Heart right ventricle (tissue), 16 donors: ENCODE measurements at places on chromosomes 12 and 14. TPM values are rescaled to one million over a fixed set of nuclear protein-coding genes. Genes with fewer than 3 reads are reported as not detected.
A peak's percentile ranks its signal among the peaks of the same experiment; 100 is the strongest.

The RIN3 gene
- polyA plus RNA-seq, result 9.0 TPM

The CIROP gene
- not detected for polyA plus RNA-seq

The KCNA5 gene
- polyA plus RNA-seq, result 1.4 TPM

DNA sequence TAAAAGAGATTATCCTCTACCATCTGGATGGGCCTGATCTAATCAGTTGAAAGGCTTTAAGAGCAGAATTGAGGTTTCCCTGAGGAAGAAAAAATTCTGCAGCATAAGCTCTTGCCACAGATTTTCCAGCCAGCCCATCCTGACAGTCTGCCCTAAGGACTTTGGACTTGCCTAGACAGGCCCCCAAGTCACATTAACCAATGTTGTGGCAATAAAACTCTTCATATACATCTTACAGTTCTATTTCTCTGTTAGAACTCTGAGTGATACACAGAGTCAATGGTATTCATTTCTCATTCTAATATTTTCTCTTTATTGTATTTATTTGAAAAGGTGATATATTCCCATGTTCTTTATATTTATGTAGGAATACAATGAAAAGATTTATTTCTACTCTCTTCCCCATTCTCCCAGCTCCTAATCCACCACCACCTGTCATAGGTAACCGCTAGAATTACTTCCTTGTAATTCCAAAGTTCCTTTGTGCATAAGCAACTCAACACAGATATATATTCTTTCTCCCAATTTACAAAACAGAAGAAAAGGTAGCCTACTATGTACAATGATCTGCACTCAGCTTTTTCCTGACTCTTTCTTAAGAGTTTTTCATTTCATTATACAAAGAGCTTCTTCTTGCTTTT is 182.1 kb downstream of the CAPZA3 start:
- no peaks in the 10 kb centered on the region for H3K36me3 ChIP-seq
- no peaks in the 10 kb centered on the region for H3K4me1 ChIP-seq
- no peak overlapping the region for H3K27ac ChIP-seq
- H3K27me3 ChIP-seq, result no peaks in the 10 kb centered on the region

DNA sequence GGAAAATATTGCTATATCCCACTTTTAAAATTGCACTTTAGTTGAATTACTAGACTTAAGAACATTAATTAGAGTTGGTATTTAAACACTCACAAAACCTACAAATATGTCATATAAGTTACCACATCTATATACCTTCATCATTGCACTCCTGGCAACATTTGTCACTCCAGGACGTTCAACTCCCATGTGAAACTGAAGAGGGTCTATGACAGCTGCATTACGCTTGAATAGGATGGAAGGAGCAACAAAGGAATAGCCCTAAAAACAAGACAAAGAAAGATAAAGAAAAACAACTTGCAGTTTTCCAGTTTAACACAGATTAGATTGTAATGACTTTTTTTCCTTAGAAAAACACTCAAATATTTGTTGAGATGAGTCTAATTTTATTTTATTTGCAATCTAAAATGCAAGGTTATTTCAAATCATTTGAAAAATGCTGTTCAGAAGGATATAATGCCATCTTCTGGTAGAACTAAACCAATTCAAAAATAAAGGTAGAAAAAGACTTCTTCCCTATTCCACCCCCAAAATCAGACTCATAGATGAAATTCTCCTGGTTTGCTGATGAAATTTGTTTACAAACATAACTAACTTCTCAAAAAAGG is 84.3 kb upstream of the TTC7B start:
- no peaks in the 10 kb centered on the region for H3K27me3 ChIP-seq
- no peaks in the 10 kb centered on the region for H3K4me1 ChIP-seq
- H3K4me3 ChIP-seq, result no peak overlapping the region

DNA sequence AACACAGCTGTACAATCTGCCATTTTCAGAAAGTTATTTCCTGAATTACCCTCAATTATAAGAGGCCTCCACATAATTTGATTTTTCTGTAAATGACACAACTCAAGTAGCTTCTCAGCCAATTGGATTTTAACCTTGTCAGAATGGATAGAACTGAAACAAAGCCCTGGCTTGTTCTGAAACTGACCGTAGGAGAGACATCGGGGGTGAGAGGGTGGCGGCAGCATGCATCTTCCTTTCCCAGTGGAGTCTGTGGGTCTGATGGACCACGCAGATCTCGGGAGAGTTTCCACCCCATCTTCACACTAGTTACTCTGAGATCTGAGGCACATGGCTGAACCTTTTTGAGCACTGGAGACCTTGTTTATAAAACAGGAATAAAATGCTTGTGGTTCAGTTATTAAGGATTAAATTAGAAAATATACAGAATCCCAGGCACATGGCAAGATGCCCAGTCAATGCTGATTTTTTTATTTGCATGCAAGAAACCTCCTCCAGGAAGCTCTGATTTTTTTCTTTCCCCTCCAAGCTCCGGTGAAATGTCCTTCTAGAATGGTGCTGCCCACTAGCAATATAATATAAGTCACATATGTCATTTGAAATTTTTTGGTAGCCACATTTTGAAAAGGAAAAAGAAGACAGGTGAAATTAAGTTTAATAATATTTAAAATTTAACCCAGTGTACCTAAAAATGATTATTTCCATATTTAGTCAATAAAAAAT is 153.9 kb downstream of the CHST11 start:
- DNase-seq, result no peak
- H3K36me3 ChIP-seq, result peaks cover 3% of the 10 kb centered on the region
- no peaks in the 10 kb centered on the region for H3K27me3 ChIP-seq
- H3K27ac ChIP-seq, result no peak overlapping the region
- no peak overlapping the region for H3K4me3 ChIP-seq

GRCh38 chr12:112422531-112422930 is 3.8 kb downstream of the PTPN11 start:
- H3K27ac ChIP-seq, result peak overlapping the region; percentile 47
- no peaks in the 10 kb centered on the region for H3K27me3 ChIP-seq
- H3K4me1 ChIP-seq, result peaks cover 47% of the 10 kb centered on the region

DNA sequence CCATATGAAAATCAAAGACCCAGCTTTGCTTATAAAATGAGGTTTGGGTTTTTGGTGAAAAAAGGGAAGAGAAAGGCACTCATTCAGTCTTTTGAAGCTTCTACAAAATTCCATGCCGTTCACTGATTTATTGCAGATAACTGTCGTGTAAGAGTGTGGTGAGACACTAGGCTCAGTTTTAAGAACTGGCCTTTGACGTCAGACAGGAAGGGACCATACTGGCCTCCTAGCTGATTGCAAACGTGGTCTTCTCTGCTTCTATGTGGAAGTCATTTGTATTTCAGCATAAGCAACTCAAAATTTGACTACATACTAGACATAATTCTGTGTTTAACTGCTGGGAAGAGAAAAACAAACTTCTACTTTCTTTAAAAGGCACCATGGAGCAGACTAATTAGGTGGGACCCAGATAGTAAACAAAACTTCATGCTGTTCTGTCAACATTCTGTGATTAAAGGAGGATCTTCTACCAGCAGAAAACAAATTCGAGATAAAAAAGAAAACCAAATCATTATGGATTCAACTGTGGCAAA is 168.7 kb downstream of the TTC7B start:
- H3K4me3 ChIP-seq, result no peak overlapping the region
- no peak for DNase-seq
- H3K4me1 ChIP-seq, result peaks cover 4% of the 10 kb centered on the region

DNA sequence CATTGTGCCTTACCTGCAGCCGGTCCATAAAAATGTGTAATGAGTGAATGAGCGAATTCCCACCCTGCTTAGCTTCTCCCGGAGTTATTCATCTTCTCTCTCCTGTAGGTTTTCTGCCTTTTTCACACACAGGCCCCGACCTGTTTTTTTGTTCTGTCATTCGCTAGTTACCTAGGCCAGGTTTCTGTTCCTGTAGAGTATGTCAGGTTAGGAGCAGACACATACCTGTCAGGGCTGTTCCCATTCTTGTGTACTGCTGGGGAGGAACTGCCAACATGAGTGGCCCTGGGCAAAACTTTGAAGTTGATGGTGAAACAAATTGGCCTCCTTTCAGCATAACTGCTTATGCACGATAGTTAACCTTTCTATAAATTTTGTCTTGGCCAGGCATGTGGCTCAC is 140.1 kb downstream of the SYNE2 start:
- no peak overlapping the region for H3K27ac ChIP-seq
- H3K36me3 ChIP-seq, result no peaks in the 10 kb centered on the region
- H3K27me3 ChIP-seq, result no peaks in the 10 kb centered on the region
- no peaks in the 10 kb centered on the region for H3K4me1 ChIP-seq
- no peak overlapping the region for H3K4me3 ChIP-seq

DNA sequence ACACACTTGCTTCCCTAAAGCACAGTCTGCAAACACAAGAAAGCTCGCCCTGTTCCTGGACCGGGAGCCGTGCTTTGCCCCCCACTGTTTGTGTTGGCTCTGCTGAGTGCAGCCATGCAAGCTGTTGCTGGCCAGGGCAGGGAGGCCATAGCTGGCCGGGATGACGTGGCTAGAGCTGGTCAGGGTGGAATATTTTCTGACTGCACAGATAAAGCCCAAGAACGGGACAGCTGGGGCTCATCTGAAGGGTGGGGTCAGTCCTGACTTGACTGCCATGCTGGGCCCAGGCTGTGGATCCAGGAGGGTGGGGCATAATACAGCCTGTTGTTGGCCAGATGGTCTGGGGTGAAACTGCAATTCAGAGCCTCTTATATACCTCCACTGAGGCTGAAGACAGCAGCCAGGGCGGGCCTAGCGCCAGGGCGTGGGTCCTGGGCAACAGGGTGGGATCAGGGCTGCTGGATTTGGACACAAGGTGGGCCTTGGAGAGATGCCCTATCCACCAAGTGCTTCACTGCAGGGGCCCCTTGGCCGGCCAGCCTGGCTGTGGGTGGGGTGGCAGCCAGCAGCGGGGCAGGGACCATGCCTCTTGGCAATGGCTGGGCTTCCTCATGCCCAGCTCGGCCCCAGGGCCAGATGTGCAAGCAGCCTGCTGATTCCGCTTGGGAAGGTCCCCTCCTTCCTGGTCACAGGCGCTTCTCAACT is 14.8 kb downstream of the KMT5A start:
- H3K36me3 ChIP-seq, result no peaks in the 10 kb centered on the region
- H3K27me3 ChIP-seq, result no peaks in the 10 kb centered on the region
- no peak overlapping the region for H3K4me3 ChIP-seq
- peaks cover 12% of the 10 kb centered on the region for H3K4me1 ChIP-seq
- H3K27ac ChIP-seq, result peak overlapping the region; percentile 68
- DNase-seq, result no peak

DNA sequence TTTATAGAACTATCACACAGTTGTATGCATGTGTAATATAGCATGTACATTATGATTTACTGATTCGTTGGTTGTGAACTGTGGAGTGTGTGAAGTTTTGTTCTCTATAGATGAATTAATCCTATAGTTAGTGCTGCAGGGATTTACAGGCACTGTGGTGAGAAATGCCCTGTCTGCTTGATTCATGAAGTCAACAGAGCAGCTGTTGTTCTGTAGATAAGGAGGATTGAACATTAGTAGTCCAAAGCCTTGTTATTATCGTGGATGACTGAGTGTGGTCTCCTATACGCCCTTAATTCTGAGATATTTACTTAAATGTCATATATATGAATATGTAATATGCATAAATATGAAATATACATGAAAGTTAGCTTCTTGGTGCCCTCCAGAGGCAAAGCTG is 98.3 kb downstream of the DNAH10 start:
- no peak overlapping the region for H3K4me3 ChIP-seq
- no peaks in the 10 kb centered on the region for H3K4me1 ChIP-seq
- H3K36me3 ChIP-seq, result no peaks in the 10 kb centered on the region
- H3K27ac ChIP-seq, result no peak overlapping the region
- peaks cover 9% of the 10 kb centered on the region for H3K27me3 ChIP-seq

GRCh38 chr12:68121143-68121542 is 38.4 kb downstream of the IFNG start:
- H3K36me3 ChIP-seq, result no peaks in the 10 kb centered on the region
- no peaks in the 10 kb centered on the region for H3K4me1 ChIP-seq
- H3K4me3 ChIP-seq, result no peak overlapping the region
- no peak for DNase-seq
- no peaks in the 10 kb centered on the region for H3K27me3 ChIP-seq

DNA sequence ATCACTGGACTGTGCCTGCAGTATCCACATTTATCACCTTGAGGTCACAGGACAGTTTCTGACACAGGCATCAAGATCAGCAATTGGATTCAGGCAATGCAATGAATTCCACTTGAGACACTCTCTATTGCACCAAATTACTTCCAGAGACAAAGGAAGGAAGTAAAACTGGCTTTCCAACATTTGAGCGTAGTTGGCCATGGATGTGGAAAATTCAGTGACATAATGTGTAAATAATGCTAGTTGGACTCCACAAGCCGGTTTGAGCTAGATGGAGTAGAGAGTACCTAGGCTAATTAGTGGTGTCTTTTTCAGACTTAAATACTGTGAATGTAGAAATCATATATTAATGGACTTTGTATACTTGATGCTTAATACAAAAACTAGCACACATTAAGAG is 168.3 kb upstream of the SYT1 start:
- H3K36me3 ChIP-seq, result no peaks in the 10 kb centered on the region
- H3K27me3 ChIP-seq, result no peaks in the 10 kb centered on the region
- DNase-seq, result no peak
- no peak overlapping the region for H3K4me3 ChIP-seq
- no peaks in the 10 kb centered on the region for H3K4me1 ChIP-seq
- no peak overlapping the region for H3K27ac ChIP-seq

GRCh38 chr12:5900533-5901205 is 44.4 kb downstream of the ANO2 start:
- no peak overlapping the region for H3K4me3 ChIP-seq
- no peak for DNase-seq
- H3K4me1 ChIP-seq, result no peaks in the 10 kb centered on the region
- no peak overlapping the region for H3K27ac ChIP-seq

- no peak for DNase-seq
- no peak overlapping the region for H3K4me3 ChIP-seq
- H3K36me3 ChIP-seq, result no peaks in the 10 kb centered on the region
- H3K4me1 ChIP-seq, result no peaks in the 10 kb centered on the region
- H3K27ac ChIP-seq, result no peak overlapping the region
- H3K27me3 ChIP-seq, result no peaks in the 10 kb centered on the region
Observed at GRCh38 chr12:16531621-16532020, 74.3 kb downstream of the LMO3 start.

- no peak overlapping the region for H3K4me3 ChIP-seq
- H3K27me3 ChIP-seq, result no peaks in the 10 kb centered on the region
- no peak for DNase-seq
- H3K27ac ChIP-seq, result no peak overlapping the region
Observed at GRCh38 chr12:99996095-99996494, 11.4 kb upstream of the ANKS1B start.

- H3K36me3 ChIP-seq, result no peaks in the 10 kb centered on the region
- no peak overlapping the region for H3K4me3 ChIP-seq
- H3K27ac ChIP-seq, result no peak overlapping the region
- H3K4me1 ChIP-seq, result no peaks in the 10 kb centered on the region
- DNase-seq, result no peak
Observed at GRCh38 chr12:71075743-71076142, 82.1 kb downstream of the TSPAN8 start.

- H3K36me3 ChIP-seq, result peaks cover 8% of the 10 kb centered on the region
- peaks cover 14% of the 10 kb centered on the region for H3K4me1 ChIP-seq
- DNase-seq, result no peak
Observed at GRCh38 chr12:22048351-22049041, 2.5 kb downstream of the CMAS start.

DNA sequence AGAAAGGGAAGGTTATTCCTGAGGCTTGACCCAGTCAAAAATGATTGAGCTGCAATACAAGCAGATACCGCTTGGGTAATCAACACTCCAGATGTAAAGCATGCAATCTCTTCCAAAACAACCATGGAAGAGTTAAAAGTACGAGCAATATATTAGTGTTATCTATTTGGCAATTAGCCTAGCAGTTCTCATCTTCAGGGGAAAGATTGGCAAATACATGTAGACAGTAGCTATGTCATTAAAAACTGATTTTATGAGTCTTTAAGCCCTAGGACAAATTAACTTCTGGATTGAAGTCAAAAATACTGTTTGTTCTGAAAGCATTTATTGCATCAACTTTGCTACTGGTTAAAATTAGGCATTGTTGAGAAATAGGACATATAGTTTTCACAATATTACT is 9.3 kb upstream of the GYS2 start:
- H3K27ac ChIP-seq, result no peak overlapping the region
- H3K4me1 ChIP-seq, result peaks cover 19% of the 10 kb centered on the region
- H3K27me3 ChIP-seq, result no peaks in the 10 kb centered on the region
- H3K36me3 ChIP-seq, result no peaks in the 10 kb centered on the region
- no peak for DNase-seq
